Activated CD4-positive, alpha-beta T cell treated with anti-CD3 and anti-CD28 coated beads for 36 hours (primary cell): ENCODE measurements at places on chromosomes 1 and 21.

DNA sequence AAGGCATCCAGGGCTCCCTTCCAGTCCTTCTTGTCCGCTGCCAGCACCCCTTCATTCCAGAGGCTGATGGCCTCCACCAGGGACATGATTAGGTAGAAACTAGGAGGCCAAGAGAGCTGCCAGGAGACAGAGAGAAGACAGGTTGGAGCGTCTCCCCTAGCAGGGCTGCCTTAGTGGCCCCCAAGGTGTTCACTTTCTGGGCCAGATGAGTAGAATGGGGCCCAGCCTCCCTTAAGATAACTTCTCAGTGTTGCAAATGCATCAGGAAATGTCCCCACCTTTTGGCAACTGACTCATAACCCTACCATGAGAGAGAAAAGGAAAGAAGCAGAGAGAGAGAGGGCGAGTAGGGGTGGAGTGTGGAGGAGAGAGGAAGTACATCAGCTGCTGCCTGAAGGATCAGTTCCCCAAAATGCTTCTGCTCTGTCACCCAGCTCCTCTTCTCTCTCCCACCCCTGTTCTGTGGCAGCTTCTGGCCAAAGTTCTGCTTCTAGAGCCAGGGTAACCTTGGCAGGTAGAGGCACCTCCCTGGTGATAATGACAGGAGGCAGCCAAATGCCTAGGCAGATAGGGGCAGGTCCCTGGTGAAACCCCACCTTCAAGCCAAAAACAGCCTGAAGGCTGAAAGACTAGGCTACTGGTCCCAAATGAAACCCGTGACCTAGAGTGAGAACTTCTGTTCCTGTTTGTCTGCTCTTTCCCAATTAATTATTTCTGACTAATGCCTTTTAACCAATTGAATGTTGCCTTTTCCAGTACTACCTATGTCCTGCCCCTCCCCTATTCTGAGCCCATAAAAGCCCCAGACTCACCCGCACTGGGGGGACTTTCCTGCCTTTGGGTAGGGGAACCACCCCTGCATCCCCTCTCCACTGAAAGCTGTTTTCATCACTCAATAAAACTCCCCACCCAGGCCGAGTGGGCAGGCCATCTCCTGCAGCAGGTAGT lies at the start of gene NCF2:
Gene NCF2, minus strand, starts transcription at position 216 of the 948 bp plus-strand sequence. Its CDS starts 130 bp downstream, at position 86.
- DNase-seq: peak; percentile 74

DNA sequence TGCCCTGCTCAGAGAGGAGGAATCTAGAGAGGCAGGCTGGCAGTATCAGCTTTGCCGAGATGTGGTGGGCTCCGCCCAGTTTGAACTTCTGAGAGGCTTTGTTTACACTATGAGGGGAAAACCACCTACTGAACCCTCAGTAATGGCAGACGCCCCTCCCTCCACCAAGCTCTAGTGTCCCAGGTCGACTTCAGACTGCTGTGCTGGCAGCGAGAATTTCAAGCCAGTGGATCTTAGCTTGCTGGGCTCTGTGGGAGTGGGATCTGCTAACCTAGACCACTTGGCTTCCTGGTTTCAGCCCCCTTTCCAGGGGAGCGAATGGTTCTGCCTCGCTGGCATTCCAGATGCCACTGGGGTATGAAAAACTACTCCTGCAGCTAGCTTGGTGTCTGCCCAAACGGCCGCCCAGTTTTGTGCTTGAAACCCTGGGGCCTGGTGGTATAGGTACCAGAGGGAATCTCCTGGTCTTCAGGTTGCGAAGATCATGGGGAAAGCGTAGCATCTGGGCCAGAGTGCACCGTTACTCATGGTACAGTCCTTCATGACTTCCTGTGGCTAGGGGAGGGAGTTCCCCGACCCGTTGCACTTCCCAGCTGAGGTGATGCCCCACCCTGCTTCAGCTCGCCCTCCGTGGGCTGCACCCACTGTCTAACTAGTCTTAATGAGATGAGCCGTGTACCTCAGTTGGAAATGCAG lies 43.6 kb downstream of the C21orf91 start:
- DNase-seq: peak; percentile 69

GRCh38 chr1:198865319-198865718 lies 226.5 kb downstream of the PTPRC start:
- no peak for DNase-seq

- peak; percentile 53 for DNase-seq
These were observed 31.7 kb downstream of the IFNGR2 start for GRCh38 chr21:33434770-33435360.

- DNase-seq: no peak
These were observed 345.0 kb downstream of the DISC1 start for GRCh38 chr1:231971397-231972110.

GRCh38 chr1:23069675-23070074 lies 50.4 kb downstream of the KDM1A start:
- no peak for DNase-seq

DNA sequence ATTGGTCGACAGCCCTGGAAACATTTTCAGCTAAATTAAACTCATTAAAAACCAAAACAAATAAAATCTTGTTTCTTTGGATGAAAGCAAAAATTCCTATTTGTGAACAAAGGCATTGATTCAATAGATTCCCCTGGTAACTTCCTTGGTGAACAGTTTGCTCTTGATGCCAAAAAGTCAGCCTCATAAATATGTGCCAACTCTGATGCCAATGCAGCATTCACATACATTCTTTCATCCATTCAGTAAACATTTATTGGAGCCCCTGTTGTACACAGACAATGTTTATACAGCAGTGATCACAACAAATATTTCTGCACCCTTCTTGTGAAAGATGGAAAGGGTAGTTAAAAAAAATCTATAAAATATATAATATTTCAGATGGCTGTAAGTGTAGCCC lies 107.8 kb downstream of the PLD5 start:
- no peak for DNase-seq

- DNase-seq: no peak
These were observed 113.4 kb upstream of the SPAG17 start for GRCh38 chr1:118298397-118298796.

- DNase-seq: peak; percentile 29
These were observed 4.4 kb upstream of the PRDM15 start for GRCh38 chr21:41883582-41883981.

- DNase-seq: no peak
These were observed 19.9 kb upstream of the MAGOH start for GRCh38 chr1:53258216-53258615.

DNA sequence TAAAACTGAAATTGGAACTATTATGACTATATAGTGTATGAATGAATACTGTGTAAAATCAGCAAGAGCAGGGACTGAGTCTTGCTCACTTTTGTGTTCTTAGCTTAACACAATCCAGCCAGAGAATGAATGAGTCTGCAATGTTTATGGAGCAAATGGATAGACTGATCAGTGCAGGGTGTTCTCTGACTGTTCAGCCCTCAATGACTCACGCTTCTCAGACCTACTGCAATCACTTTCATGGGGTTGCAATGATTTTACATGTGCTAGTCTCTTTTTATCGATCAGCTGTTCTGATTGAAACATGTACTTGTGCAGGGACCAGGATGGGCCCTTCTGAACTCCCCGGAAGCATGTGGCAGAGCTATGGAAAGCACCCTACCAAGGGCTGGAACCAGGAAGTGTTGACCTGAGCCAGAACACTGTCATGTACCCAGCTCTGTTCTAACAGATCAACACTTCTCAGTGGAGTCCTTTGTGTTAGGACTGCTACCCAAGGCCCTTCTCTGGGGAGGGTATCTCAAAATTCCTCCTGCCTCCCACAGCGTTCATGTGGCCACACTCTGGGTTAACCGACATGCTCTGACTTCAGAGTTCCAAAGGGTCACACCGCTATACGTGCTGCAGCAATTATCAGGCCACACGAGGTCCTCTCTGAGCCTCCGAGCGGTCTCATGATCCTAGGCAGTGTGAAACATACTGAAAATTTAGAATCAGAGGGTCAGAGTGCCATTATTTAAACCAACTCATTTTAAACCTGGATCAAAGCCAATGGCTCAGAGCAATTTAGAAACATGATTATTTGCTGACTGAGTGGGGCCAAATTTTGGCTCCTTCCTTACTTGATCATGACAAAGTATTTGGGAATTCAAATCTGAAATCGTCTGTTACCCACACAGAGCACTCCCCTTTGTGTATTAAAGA lies 35.2 kb downstream of the GRIK1 start:
- no peak for DNase-seq

GRCh38 chr1:210358626-210359025 lies 29.9 kb downstream of the HHAT start:
- DNase-seq: no peak

- no peak for DNase-seq
These were observed 46.8 kb downstream of the COL18A1 start for GRCh38 chr21:45451771-45452182.

- no peak for DNase-seq
These were observed 8.7 kb downstream of the OR2W3 start for GRCh38 chr1:247904122-247904521.

DNA sequence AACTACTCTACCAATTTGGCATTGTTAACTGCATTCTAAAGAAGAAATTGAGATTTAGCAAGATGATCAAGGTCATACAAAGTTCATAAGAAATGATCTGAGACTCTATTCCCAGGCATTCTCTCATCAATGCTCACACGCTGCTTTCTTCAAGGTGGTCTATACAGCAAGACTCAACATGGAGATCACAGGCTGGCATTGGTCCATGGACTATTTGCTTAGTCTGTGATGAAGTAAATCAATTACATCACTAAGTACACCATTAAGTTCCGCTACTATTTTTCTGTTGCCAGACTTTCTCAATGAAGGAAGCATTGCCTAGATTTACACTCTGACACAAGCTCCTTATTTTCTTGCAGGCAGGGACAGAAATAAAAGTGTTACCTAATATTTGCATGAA lies 51.9 kb upstream of the CYP2J2 start:
- no peak for DNase-seq

- DNase-seq: no peak
These were observed 428.7 kb upstream of the LRRC7 start for GRCh38 chr1:69139007-69139406.

- no peak for DNase-seq
These were observed 6.3 kb upstream of the TMEM39B start for GRCh38 chr1:32066489-32066873.

DNA sequence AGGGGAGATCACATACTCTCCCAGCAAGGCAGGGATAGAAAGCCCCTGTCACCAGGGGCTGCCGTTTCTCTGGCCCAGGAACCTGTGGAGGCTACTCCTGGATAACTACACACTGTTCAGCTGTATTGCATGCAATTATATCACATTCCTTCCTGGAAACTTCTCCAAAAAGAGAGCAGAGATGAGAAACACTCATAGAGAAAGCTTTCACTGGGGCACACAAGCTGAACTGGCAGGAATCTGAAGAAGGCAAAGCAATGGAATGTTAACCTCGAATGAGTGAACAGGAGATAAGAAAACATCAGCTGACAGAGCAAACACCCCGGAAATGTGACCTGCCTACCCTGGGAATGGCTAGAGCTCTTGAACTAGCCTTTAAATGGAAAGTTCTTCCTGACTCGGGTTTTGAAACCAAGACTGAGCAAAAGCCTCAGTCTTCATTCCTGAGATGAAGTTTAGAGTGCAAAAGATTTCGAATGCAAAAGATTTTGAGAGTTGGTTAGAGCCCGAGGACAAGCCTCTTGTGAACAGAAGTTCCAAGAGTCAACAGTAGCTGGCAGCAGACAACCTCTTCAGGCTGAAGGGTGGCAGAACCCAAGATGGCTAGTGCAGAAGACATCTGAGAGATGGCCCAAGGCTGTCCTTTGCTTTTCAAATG lies 32.3 kb downstream of the CCN1 start:
- DNase-seq: no peak
